Activated CD8-positive, alpha-beta T cell treated with anti-CD3 and anti-CD28 coated beads for 36 hours (primary cell): ENCODE measurements at places on chromosomes 3 and 15. TPM values are rescaled to one million over a fixed set of nuclear protein-coding genes. Genes with fewer than 3 reads are reported as not detected.

GRCh38 chr3:54071601-54072000 lies 50.8 kb upstream of the CACNA2D3 start:
- H3K4me3 ChIP-seq, result no peak overlapping the region
- no peak overlapping the region for H3K27ac ChIP-seq
- no peak for DNase-seq

Gene HDC
- total RNA-seq, result not detected

DNA sequence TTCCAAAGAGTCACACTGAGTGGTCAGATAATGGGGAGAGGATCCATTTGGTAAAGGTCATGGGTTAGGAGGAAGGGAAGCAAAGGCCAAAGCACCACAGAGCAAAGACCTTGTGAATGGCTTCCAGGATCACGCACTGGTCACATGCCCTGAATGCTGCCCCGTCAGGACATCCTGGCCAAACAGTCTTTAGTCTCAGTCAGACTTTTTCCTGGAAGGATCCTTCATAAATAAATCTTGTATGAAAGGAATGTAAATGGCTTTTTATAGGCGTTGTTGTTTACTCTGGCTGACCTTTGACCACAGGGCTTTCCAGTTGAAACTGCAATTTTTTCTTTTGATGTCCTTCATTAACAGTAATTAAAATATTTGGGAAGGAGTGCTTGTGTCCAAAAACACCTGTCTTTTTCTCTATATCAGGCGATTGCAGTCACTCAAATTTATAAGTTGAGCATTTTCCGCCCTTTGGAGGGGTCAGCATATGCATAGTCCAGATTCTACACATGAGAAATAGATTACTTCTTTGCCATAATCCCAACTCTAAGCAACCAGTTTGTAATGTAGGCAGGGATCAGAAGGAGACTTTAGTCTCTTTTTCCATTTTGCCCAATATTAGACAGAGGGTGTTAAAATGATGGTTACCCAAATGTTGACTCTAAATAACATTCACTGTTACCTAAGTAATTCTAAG lies 48.4 kb downstream of the CHAC1 start:
- H3K4me1 ChIP-seq, result no peaks in the 10 kb centered on the region
- H3K27me3 ChIP-seq, result no peaks in the 10 kb centered on the region
- no peak for DNase-seq
- H3K4me3 ChIP-seq, result no peak overlapping the region
- peaks cover 32% of the 10 kb centered on the region for H3K36me3 ChIP-seq

GRCh38 chr3:28210968-28211713 lies 30.3 kb upstream of the CMC1 start:
- peak overlapping the region; percentile 8 for H3K27ac ChIP-seq
- no peak overlapping the region for H3K4me3 ChIP-seq
- no peaks in the 10 kb centered on the region for H3K27me3 ChIP-seq
- H3K36me3 ChIP-seq, result peaks cover 13% of the 10 kb centered on the region

Gene TMED3
- total RNA-seq, result 41.4 TPM
